Naive thymus-derived CD8-positive, alpha-beta T cell (primary cell): ENCODE measurements at places on chromosomes 2 and 18. TPM values are rescaled to one million over a fixed set of nuclear protein-coding genes. Genes with fewer than 3 reads are reported as not detected.

PRSS56 gene
- not detected for total RNA-seq

UGT1A3 gene
- total RNA-seq, result not detected

FRZB gene
- not detected for total RNA-seq

EPHA4 gene
- total RNA-seq, result 8.2 TPM

ANKRD30BL gene
- total RNA-seq, result 0.39 TPM

DNA sequence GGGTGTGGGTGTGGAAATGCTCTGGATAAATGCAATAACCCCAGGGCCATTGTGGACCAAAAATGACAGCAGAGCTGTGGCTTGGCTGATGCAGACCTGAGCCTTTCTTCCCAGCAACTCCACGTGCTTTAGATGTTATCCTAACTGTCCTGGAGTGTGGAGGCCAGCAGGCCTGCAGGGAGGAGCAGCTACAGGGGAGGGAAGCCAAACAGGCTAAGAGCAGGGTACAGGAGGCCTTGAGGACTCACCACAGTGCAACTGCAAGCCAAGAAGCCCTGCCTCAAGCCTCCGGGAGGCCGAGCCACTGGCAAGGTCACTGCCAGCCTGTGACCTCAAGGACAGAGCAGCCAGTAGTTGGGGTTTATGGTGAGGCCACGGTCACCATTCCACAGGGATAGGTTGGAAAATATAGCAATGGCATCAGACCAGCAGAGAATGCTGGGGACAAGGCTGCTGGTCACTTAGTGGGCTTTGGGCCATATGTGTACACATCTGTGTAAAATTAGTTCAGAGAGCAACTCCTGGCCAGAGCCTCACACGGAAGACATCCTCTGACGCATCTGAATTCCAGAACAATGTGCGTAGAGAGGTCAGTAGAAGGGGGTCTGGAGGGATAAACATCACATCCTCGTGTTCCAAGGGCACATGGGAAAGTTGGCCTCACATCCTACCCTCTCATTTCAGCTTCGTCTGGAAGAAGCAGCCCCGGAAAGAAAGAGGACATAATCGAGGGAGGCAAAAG, 76.2 kb upstream of the UPP2 start:
- DNase-seq, result no peak

- no peak for DNase-seq
Observed at GRCh38 chr18:69763002-69763401, 184.7 kb downstream of the CD226 start.

DNA sequence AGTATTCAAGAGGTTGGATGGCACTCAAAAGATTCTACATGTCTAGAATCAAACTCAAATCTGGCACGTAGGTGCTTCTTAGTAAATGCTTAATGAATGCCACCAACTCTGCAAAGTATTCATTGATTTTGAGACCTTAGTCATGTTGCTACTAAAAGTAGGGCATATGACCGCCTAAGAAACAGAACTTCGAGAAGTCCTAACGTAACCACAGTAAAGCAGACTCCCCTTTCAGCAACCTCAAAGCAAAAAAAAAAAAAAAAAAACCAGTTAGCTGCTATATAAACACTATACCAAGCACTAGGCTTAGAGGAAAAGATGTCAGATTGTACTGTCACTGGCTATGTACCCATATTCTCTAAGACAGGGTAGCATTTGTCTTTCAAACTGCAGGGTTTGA, 33.9 kb downstream of the PTCD3 start:
- DNase-seq, result peak; percentile 18

DNA sequence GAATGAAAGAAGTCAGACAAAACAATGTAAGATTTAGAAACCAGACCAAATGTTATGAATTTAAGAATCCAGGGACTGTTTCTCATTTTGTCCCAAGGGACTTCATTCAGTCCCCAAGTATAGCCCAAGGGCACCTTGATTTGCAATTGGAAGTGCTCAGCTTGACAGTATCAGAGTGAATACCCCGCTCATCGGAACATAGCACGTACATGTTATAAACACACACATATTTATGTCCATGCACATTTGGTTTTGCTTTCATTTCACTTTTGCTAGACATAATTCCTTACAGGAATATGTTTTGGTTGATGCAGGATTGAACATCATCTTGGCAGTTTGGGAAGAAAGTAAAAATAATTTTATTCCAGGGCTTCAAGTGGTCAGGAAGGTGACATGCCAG, 100.2 kb downstream of the PID1 start:
- DNase-seq, result no peak

DNA sequence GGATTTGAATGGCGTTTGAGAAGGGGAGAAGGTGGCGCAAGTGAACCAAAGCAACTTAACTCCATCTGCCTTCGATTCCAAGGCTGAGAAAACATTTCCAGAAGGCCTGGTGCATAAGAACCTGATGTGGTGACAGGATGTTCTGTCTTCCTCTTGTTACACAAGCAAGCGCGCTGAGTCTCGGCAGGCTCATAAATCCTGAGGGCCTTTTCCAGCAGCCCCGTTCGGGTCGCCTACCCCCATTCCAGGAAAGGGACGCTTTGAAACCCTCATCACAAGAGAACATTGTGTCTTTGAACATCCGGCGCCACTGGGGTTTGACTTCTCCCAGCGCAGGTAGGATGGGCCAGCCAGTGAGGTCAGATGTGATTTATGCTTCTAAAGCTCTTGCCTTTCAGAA, 403.5 kb downstream of the SETBP1 start:
- DNase-seq, result no peak

GRCh38 chr2:207503234-207503633, 26.5 kb upstream of the CREB1 start:
- no peak for DNase-seq

DNA sequence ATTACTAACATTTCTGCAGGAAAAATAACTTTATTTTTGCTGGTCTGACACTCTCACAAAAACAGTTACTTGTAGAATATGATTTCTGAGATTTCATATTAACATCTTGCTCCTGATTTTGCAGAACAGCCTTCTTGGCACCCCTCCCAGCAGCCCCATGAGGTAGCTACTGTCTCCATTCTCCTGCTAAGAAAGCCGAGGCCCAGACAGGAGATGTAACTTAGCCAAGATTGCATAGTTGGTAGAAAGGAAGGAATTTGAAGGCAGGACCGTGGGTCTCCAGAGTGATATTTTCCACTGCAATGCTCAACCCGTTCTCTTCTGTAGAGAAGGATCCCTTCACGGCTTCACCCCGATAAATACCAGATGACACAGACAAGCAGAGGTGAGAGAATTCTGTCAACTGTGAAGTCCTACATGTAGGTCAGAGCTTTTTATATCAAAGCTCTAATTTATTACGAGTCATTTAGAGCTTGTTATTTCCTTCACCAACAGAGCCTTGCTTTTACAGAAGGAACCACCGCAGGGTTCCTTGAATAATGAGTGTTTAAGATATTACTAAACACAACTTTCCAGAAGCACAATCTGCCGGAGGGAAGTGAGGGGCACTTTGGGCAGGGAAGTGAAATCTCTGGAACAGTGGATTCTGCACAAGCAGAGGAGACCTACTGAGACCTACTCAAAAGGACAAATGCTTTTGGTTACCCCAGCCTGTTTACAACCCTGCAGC, 48.0 kb upstream of the MYCN start:
- no peak for DNase-seq

DNA sequence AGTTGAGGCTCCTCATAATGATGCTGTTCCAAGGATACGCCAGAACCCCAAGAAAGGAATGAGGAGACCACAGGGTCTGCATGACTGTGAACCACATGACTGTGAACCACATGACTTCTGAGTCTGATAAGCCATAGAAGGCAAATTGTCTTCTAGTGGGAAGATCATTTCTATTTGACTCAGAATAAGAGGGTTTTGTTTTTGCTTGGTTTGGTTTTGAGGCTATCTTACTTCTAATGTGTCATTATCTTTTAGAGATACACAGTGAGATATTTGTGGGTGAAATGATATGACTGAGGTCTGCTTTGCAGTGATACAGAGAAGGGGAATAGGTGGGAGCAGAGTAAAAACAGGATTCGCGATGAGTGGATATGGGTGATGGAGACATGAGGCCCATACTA, 28.9 kb upstream of the BCL2L11 start:
- no peak for DNase-seq

GRCh38 chr2:231387904-231388724, 7.4 kb upstream of the B3GNT7 start:
- no peak for DNase-seq

- DNase-seq, result no peak
Observed at GRCh38 chr2:96207073-96207773, 1.4 kb downstream of the STARD7 start.

GRCh38 chr2:9207641-9208311, 1.2 kb downstream of the ASAP2 start:
- no peak for DNase-seq
